Right lobe of liver (tissue), 6 donors: ENCODE measurements at places on chromosomes 11 and 22. TPM values are rescaled to one million over a fixed set of nuclear protein-coding genes. Genes with fewer than 3 reads are reported as not detected.

- no peak for DNase-seq
Measured at GRCh38 chr11:80899381-80899780, 1458.6 kb upstream of the TENM4 start.

The OR10A2 gene
- total RNA-seq = not detected

DNA sequence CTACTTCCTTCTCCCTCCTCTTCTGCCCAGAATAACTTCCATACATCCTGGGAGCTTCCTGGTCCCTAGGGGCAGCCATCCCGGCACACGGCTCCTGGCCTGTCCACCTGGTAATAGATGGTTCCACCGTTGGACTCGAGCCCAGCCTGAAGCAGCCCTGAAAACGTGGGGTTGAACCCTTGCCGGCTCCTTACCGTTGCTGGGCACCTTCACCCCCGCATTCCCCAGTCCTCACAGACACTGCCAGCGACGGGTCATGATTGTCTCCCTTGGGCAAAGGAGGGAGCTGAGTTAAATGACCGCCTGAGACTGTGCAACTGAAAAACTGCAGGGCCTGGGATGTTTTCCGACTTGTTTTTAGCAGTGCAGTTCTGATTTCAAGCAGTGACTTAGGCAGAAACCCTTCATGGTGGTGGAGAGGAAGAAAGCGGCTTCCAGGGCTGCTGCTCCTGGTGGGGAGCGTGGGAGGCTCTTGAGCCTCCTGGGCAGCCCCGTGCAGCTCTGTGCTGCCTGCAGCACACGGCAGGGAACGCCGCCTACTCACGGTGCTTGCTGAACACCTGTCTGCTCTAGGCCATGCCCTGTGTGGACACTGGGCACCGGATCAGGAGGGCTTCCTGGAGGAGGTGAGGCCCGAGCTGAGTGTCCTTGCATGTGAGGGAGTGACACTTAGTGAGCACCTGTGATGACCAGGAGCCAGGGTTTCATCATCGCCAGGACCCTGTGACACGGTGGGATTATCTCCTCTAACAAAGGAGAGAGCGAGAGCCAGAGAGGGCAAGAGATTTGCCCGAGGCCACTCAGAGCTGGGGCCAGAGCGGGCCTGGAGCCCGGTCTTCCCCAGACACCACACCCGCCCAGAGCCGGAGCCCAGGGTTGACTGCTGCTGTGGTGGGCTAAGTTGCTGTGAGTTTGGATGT, 77.4 kb downstream of the FBLN1 start:
- no peak for DNase-seq

DNA sequence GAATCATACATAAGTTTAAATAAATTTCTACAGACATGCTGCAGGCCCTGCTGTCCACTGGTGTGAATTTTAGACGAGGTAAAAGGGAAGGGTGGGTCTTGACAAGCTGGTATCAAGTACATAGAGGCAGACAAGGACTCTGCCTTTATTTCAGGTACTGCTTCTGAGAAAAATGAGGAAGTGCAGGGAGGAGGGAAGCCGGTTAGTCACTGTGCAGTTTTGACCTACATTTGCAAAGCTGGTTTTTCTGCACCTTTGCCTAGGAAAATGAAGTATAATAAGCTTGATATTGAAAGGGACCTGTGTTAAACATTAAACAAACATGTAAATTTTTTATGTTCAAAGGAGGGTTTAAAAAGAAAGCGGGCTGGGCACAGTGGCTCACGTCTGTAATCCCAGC, 24.6 kb downstream of the TMEM45B start:
- no peak for DNase-seq

- DNase-seq = no peak
Measured at GRCh38 chr11:60831501-60832079, 10.3 kb upstream of the CCDC86 start.

The UBQLNL gene
- 0.32 TPM for total RNA-seq

The CNTF gene
- total RNA-seq = 0.87 TPM

DNA sequence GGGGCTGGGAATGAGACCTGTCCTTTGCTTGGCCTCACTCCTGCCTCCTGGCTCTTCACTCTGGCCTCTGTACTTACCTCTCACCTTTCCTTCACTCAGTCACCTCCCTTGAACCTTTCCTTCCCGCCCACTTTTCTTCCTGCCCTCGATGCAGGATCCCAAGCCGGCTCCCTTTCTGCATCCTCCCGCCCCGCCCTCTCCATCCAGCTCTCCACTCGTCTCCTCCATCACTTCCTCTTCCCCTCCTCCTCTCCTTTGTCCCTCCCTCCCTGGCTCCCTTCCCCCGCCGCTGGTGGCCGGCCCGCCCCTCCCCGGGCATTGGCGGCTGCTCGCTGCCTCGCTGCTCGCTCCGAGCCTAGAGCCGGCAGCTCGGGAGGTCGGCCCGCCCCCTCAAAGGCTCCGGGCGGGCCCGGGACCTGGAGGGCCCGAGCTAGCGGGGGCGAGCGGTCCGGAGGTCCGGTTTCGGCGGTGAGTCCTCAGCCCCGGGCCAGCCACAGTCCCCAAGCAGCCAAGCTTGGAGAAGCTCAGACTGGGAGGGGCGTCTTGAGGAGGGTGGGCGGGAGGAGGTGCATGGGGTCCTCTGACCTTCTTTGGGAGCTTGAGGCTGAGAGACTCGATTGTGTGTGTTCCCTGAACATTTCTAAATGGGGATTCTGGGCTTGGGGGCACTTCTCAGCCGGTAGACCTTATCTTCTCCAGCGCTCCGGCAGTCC, 13.8 kb downstream of the PHLDB1 start:
- no peak for DNase-seq

- no peak for DNase-seq
Measured at GRCh38 chr22:40684728-40685127, 5.4 kb downstream of the MCHR1 start.

DNA sequence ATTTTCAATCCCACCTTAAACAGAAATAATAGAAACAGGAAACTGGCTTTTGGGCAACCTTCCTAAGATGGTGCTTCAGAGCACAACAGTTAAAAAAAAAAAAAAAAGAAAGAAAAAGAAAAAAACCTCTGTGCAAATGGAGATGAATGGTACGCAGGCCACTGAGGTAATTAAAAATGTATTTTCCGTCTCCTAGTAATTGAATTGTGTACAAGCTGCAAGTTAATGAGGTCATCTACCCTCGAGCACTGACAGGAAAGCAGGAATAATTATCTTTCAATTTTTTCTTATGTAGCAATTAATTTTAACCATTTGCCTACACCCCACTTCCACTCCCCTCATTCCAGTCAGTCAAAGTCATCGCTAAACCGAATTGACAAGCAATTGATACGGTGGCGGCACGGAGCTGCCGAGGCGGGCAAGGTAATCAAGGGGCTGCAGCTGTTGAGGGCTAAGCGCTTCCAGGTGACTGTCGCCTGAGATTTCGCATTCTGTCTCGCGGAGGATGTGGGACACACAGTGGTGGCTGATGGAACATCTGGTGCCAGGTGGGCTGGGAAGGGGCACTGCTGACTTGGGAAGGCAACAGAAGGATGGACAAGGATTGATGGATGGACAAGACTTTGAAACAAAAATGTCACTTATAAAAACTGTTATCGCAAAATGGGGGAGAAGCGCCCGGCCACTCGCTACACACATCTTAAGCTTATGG, 109.4 kb downstream of the RCN1 start:
- DNase-seq = no peak

DNA sequence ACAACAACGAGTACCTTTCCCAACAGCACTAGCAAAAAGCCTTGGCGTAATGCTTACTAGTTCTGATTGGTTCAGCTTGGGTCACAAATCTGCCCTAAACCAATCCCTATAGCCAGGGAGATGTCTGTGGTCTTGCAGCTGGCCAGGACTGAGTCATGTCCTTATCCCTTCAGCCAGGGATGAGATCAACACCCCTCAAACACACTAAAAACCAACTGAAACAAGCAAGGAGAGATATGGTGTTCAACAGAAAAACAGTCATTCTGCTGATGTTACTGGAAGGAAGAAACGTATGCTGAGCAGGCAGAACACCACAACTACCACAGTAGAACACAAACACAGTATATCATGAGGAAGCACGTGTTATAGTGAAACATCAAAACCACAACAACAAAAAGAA, 375.6 kb downstream of the LARGE1 start:
- no peak for DNase-seq

DNA sequence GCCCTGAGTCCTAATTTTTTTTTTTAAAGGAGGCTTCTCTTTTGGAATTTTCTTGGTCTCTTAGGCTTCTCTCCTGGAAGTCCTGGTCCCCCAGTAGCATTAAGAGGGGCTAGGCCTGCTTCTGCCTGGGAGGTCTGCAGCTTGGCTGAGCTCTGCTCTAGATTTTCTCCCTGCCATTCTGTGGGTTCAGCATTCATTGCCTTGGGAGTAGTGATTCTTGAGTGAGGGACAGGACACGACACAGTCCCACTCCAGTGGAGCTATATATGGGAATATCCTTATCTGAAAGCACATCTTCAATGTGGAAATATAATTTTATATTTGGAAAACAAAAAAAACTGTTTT, 3.7 kb downstream of the IGSF22 start:
- DNase-seq = no peak

The DNAJB13 gene
- total RNA-seq = not detected

DNA sequence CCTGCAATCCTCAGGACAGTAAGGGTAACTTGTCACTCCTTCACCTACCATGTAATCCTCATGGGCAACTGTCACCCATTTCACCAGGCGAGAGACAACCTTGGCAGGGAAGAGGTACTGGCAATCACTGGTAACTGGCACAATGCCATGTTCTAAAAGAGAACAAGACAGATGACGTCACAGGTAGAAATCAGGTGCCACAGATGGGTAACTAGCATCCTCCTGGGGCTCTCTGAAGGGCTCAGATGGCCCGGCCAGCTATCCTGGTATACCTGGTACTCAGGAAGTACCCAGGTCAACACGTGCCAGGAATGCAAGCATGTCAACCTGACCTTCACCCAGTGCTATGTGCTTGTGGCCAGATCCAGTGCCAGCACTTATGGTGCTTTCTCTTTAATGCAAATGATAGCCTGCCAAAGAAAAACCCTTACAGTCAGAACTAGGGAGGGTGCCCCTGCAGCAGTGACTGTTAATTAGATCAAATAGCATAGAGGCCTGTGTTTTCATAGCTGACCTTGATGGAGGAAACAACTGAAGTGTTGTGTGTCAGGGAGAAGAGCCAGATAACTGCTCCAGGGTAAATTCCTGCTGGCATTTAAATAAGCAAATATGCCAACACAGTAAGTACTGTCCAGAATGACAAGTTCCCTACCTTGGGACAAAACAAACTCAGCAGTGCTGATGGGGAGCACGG, 36.2 kb downstream of the THOC5 start:
- DNase-seq = peak; percentile 84

- no peak for DNase-seq
Measured at GRCh38 chr11:108606495-108607160, 13.1 kb upstream of the EXPH5 start.

The SYT9 gene
- total RNA-seq = 4.7 TPM

GRCh38 chr11:1139441-1140083, 18.2 kb upstream of the MUC5AC start:
- DNase-seq = peak; percentile 26

The LIF gene
- total RNA-seq = not detected

The P4HA3 gene
- 0.31 TPM for total RNA-seq

The KCNQ1OT1 gene
- 1.7 TPM for total RNA-seq

GRCh38 chr11:100861212-100861611, 174.1 kb downstream of the ARHGAP42 start:
- DNase-seq = no peak

The DCHS1 gene
- 1.8 TPM for total RNA-seq

DNA sequence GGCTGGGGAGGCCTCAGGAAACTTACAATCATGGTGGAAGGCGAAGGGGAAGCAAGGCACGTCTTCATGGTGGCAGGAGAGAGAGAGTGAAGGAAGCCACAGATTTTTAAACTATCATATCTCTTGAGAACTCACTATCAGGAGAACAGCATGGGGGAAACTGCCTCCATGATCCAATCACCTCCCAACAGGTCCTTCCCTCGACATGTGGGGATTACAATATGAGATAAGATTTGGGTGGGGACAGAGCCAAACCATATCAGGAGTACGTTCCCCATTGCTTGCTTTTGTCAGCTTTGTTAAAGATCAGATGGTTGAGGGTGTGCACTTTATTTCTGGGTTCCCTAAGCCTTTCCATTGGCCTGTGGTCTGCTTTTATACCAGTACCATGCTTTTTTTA, 53.7 kb upstream of the E2F8 start:
- no peak for DNase-seq
